NCI-H510A (cell line): ENCODE measurements at places on chromosomes 6 and 20.
A peak's percentile ranks its signal among the peaks of the same experiment; 100 is the strongest.

GRCh38 chr6:84665401-84665800, 99.0 kb downstream of the TBX18 start:
- DNase-seq = no peak

GRCh38 chr6:112501705-112502104, 154.6 kb downstream of the RFPL4B start:
- DNase-seq = no peak

- DNase-seq = no peak
These were observed 61.7 kb downstream of the ESF1 start for GRCh38 chr20:13723011-13723410.

- DNase-seq = no peak
These were observed 78.2 kb downstream of the C6orf118 start for GRCh38 chr6:165231177-165231576.

DNA sequence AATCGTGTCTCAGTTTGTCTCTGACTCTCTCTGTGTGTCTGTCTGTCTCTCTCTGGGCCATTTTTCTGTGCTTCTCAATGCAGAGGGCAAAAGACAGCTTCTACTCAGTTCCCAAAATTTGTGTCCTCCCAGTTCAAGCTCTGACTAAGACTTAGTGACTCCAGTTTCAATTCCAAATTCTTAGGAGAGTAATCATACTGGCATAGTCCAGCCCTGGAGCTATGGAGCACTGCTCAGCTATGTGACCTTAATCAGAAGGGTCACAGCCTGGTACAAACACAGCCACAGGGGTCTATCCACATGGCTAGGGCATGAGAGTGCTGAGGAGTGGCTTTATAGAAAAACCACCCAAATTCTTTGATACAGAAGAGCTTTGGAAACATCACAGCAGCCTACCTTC, 91.9 kb downstream of the FOXF2 start:
- no peak for DNase-seq

DNA sequence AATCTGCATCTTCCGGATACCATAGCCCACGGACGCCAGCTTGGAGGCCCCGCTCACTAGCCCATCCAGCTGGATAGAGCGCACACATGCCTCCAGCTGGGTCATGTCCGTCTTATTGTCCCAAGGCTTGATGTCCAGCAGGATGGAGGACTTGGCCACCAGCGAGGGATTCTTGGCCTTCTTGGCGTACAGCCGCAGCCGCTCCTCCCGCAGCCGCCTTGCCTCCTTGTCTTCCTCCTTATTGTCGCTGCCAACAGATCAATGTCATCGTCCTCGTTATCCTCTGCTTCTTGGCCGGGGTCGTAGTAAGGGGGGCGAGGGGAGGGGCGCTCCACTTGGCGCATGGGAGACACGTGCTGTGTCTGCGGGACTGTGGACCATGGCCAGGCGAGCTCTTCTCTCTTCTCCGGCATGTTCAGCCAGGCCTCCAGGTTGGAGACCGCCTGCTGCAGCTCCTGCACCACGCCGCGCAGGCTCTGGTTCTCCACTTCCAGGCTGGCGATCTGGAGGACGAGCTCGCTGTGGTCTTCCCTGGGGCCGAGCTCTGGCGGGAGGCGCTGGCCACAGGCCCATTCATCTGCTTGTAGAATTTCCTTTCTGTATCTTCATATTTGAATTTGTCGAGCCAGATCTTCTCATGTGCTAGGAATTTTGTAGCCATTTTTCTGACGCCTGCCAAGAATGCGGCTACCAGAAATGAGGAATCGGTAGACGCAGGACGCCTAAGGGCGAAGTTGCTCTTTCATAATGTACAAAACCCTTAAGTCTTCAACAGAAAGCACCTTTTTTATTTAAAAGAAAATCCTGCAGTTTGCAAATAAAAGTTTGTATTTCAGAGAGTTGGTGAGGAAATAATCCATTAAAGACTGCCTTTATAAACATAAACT, 60.1 kb upstream of the PTPRK start:
- no peak for DNase-seq

DNA sequence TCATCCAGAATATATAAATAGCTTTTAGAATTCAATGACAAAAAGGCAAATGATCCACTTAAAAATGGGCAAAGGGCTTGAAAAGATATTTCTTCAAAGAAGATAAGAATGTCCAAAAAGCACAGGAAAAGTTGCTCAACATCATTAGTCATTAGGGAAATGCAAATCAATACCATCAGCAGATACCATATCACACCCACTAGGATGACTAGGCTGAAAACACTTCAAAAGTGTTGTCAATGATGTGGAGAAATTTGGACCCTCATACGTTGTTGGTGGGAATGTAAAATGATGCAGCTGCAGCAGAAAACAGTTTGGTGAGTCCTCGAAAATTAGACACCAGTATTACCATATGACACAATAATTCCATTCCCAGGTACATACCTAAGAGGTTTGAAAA, 303.6 kb upstream of the SLC35B3 start:
- DNase-seq = no peak

- DNase-seq = no peak
These were observed 300.5 kb downstream of the KCNQ5 start for GRCh38 chr6:72922401-72922800.

DNA sequence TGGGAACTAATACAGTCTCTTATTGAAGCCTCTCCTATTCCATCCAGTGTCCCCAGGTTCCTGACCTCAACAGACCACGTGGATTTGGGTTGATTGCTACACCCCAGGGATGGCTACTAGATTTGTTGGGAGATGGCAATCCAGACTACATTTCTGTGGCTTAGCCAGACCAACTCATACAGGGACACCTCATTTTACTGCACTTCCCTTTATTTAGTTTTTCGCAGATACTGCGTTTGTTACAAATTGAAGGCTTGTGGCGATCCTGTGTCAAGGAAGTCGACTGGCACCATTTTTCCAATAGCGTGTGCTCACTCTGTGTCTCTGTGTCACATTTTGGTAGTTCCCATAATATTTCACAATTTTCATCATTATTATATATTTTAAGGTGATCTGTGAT, 10.3 kb upstream of the MTRF1L start:
- no peak for DNase-seq

DNA sequence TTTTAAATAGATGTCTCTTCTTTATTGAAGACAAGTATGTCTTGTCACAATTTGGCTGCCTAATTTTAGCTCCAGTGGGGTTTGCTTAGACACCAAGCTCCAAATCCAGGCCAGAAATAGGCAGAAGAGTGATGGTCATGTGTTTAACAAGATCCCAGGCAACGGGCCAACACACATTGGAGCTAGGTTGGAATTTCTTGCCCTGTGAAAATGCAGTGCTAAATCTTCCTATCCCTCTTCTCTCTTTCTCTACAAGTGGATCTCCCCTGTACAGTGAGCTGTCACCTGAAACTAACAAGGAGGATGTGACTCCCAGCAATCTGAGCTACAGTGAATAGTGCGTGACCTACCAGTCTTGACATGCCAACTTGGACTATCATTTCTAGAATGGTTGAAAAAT, 65.3 kb upstream of the VGLL2 start:
- DNase-seq = no peak

DNA sequence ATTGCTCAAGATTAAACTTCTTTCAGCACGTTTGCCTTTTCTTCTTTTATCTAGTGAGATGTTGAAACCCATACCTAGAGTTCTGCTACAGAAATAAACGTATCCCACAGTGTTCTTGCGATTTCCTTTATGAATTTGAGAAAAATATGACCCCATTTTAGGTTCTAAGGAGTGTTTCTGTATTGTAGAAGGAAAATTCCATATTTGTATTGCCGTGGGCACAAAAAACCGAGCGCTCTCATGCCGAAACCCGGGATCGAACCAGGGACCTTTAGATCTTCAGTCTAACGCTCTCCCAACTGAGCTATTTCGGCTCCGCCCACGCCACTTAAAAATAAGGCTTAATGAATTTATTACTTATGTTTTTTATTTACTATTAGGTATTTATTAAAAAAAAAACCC, 23.7 kb downstream of the ZNF311 start:
- DNase-seq = peak; percentile 10

DNA sequence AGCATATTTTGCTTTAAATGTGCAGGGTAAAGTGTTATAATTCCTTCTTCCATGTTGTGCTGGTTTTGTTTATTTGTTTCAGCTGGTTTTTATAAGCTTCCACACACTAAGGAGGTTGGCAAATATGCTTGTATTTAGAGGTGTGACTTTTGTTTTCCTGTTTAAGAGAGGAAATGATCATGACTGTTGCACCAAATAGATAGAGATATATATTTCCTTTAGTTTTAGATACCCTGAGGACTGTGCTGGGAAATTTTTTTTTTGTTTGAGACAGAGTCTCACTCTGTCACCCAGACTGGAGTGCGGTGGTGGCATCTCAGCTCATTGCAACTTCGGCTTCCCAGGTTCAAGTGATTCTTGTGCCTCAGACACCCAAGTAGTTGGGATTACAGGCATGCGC, 5.8 kb downstream of the TBPL1 start:
- no peak for DNase-seq

DNA sequence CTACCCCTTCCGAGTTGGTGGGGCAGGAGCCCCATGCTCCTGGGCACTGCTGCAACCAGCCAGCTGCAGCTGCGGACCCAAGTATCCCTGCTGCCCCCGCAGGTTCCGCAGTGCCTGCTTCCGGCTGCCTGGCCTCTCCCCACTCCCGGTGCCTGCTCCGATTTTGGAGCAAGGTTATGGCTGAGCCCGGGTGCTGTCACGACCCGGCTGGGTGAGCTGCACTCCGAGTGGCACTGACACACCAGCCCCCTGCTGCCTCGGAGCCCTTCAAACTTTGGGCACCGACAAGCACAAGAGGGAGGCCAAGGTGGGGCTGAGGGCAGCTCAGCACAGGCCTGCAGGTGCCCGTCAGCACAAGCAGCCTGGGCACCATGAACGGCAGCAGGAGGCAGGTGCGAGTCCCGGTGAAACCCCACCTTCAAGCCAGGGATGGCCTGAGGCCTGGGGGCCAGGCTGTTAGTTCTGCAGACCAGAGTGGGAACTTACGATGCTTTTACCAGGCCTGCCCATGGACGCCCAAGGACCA, 25.9 kb upstream of the HACE1 start:
- peak; percentile 27 for DNase-seq

DNA sequence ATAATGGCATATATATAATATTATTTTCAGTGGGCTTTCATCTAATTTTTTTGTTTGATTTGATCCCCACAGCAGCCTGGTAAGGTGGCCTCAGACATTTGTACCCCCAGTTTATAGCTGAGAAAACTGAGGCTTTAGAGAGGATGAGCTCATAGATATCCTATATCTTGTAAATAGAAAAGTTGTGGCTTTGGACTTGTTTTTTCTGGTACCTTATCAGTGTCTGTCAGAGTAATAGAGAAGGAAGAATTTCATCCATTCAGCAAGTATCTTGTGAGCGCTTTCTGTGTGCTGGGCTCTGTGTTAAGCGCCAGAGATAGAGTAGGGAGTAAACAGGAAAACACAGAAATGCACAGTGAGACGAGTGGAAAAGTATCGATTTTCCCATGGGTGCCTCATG, 27.9 kb downstream of the TAF11 start:
- DNase-seq = no peak

DNA sequence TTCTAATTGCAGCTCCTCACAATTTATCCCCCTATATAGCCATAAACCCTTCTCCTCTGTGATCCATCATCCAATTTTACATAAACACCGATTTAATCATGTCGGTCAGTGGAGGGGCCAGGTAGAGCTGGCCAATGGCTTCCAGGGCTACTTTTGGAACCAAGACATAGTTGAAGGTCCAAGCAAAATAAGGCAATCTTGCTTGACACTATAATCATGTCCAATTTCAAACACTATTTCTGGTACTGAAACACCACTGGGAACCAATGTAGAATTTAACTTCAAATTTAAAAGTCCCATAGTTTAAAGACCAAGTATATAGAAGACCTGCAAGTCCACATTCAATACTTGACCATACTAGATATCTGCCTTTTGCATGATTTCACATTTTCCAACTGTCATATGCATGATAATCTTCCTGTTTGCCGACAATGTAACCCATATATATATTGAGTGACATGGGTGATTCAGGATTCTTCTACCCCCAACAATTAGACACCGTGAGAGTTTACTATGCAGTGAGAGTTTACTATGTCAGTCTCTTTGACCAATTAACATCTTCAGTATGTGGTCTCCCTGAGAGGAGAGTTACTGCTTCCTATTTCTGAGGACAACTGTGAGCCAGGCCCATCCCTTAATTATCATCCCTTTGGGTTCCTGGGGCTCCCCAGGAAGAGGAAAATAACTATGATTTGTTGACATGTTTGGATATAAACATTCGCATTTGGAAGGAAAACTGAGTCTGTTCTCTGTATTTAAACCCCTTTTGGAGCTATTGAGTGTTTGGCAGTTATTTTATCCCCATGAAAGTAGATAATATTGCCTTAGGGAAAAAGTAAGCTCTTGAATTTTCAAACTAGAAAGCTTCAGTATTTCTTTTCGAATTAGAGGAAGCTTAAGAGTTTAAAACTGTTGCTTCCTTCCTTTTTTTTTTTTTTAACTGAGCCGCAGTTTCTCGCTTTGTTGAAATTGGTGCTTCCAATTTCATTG, 31.8 kb downstream of the SAMD3 start:
- no peak for DNase-seq

GRCh38 chr6:145071836-145072235, 663.5 kb downstream of the EPM2A start:
- no peak for DNase-seq

DNA sequence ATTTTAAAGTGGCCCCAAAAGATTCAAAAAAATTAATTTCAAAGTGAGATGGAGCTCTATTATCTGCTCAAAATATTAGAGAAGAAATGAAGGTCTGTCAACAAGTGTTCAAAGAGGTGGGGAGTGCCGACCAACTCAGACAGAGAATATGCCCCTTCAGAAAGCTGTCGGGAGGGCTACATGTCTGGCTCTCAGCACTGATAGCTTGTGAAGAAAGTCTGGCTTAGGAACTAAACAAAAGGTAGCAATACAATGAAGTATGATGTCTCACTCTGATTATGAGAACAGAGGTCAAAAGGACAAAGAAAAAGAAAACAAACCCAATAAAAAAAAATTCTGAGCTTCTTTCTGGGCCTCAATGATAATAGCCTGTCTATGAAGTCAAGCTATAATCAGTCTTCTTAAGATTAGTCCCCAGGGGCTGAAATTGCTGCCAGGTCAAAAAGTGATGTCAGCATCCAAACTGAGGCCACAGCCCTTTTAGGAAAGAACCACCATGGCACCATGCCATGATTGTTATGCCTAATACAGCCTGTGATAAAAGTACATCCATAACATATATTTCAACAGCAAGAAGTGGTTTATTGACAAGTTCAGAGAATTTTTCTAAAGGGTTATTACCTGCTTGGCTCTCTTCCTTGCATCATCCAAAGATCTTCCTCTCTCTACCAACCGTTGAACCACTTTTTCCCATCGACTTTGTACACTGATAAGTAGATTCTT, 150.9 kb downstream of the DST start:
- DNase-seq = no peak
